ENCODE measurements at places on chromosomes 5 and 9. TPM values are rescaled to one million over a fixed set of nuclear protein-coding genes. Genes with fewer than 3 reads are reported as not detected.
A peak's percentile ranks its signal among the peaks of the same experiment; 100 is the strongest.

Gene PDE8B
- total RNA-seq, result 0.05 TPM

GRCh38 chr9:91182429-91183225, 179.1 kb downstream of the AUH start:
- DNase-seq, result no peak
- peaks cover 9% of the 10 kb centered on the region for H3K36me3 ChIP-seq
- H3K4me1 ChIP-seq, result peaks cover 43% of the 10 kb centered on the region
- H3K27ac ChIP-seq, result no peak overlapping the region
- H3K4me3 ChIP-seq, result no peak overlapping the region
- no peaks in the 10 kb centered on the region for H3K27me3 ChIP-seq

GRCh38 chr9:110123341-110124095, 84.4 kb downstream of the C9orf152 start:
- H3K36me3 ChIP-seq, result peaks cover 17% of the 10 kb centered on the region
- no peak overlapping the region for H3K4me3 ChIP-seq
- no peak for DNase-seq
- peak overlapping the region; percentile 64 for H3K27ac ChIP-seq
- peaks cover 52% of the 10 kb centered on the region for H3K4me1 ChIP-seq

GRCh38 chr5:91307048-91307447, 76.1 kb downstream of the ARRDC3 start:
- no peak overlapping the region for H3K27ac ChIP-seq
- H3K4me1 ChIP-seq, result peaks cover 15% of the 10 kb centered on the region
- H3K36me3 ChIP-seq, result peaks cover 3% of the 10 kb centered on the region
- no peak overlapping the region for H3K4me3 ChIP-seq

DNA sequence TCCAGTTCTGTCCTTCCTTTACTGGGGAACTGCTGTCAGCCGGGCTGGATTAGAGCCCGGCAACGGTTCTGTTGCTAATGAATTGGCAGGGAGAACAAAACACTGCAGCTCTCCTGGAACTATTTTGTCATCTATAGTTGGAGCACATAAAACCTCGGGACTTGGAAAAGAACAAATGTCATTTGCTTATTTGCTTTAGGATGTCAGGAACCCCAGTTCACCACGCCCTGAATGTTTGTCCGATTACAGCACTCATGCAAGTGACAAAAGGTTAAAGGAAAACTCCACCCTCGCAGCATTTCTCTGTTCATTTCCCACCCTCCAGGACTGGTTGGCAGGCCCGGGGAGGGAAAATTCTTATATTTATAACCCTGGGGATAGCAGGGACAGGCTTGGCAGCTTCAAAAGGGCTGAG, 66.4 kb upstream of the PLPP1 start:
- H3K4me1 ChIP-seq, result peaks cover 63% of the 10 kb centered on the region
- DNase-seq, result no peak
- H3K27ac ChIP-seq, result peak overlapping the region; percentile 83
- peak overlapping the region; percentile 51 for H3K4me3 ChIP-seq
- H3K27me3 ChIP-seq, result no peaks in the 10 kb centered on the region
- peaks cover 2% of the 10 kb centered on the region for H3K36me3 ChIP-seq

All from activated T-helper 2 cell treated with anti-CD3 and anti-CD28 coated beads, Interferon-gamma antibody, Interleukin-2, Interleukin-4, amounts not matched to agents 10 μg/mL and 5 μg/mL and 100 μg/mL, durations not matched to agents 14 hours and 24 hours and 36 hours (primary cell).